ENCODE measurements at places on chromosomes 4 and X.
A peak's percentile ranks its signal among the peaks of the same experiment; 100 is the strongest.

DNA sequence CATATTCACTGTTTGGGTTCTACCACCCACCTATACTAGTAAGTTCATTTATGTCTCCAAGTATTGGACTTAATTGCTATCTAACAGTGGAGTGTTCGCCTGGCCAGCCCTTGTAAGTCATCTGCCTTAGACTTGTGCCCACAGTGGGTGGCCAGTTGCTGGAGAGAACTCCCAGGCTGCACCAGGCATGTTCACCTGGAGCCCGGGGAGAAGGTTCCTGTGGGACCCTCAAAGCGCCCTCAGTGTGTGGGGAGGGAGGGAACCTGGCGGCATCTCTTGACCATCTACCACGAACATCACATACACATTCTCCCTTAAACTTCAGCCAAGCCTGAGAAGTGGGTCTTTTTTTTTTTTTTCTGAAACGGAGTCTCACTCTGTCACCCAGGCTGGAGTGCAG is 138.1 kb downstream of the CPZ start:
- DNase-seq = no peak

- DNase-seq = peak; percentile 40
These were observed 436.2 kb downstream of the FAT4 start for GRCh38 chr4:125750828-125751466.

DNA sequence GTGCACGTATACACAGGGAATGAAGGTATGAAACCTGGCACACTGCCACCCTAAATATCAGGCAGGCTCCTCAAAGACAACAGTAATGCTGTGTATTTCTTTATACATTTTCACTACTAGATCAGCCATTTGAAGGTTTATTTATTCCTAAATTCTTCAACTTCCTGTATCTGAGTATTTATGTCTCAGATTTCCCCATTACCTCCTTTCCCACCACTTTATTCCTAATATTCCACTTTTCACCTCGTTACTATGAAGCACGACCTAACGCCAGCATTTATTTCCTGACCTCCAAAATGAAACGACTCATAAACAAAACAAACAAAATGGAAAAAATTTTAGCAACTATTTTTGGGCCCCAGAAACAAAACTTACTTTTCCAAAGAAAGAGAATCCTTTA is 69.6 kb downstream of the MAML3 start:
- no peak for DNase-seq

DNA sequence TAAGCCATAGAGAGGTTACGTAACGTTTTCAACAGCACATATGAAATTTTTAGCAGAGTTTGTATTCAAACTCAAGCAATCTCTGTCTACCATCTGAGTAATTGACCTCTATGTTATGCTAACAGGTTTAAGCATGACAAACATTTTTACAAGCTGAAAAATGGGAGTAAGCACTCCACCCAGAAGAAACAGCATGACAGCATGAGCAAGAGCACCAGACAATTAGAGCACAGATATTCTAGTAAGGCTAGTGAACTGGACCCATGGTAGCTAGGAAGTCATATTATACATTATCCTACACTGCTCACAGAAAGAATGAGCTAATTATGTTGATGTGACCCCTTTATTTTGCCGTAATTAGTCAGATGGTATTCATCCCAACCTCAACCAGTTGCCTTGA is 200.5 kb downstream of the PABPC4L start:
- no peak for DNase-seq

DNA sequence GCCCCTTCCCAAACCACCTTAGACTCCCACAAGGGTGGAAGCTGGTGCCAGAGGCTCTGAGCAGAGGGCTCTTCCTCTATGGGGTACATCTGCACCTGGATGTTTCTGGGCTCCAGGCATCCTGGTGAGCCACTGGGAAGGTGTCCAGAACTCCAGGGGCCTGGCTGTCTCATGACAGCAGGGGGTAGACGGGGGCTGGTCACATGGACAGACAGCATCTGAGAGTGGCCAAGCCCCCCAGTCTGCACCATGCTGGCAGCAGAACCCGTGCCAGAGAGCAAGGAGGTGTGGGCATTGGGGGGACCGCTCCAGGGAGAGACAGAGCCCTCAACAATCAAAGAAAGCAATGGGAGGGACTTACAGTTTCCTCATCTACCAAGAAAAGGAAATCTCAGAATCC is 39.5 kb downstream of the ZFYVE28 start:
- DNase-seq = no peak

- DNase-seq = peak; percentile 90
These were observed 57.1 kb upstream of the EFHC2 start for GRCh38 chrX:44400588-44400987.

DNA sequence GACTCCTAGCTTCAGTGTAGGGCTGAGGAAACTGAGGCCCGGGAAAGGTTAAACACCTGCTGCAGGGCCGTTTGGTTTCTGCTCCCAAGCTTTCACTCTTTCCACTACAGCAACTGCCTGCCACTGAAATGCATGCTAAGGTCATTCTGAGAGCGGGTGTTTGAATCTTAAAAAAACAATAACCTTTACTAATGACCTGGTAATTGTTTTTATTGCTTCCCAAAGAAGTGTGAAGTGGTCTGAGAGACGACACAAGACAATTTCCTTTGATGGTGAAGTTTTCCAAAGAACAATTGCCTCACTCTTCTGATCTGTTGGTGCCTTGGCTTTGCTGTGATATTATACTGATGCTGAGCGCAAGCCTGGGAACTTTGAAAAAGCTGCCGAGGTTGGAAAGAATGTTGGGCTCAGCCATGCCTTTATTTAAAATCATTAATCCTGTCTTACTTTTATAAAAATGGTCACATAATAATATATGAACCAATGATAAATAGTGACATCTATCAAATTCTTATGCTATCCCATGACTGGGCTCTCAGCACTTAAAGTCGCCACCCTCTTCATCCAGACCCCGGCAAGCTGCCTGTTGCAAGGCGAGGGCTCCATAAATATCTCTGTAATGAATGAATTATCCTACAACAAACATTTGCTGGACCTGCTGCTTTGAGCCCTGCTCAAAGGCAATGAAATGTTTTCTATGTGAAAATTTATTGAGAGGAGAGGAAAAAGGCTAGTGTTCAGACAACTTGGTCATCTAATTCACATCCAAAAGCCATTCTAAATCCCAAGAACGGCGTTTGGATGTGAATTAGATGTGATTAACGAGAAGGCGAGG is 67.8 kb upstream of the SOD3 start:
- no peak for DNase-seq

GRCh38 chr4:185119927-185120630 is 23.0 kb upstream of the SLC25A4 start:
- DNase-seq = no peak

GRCh38 chrX:16213961-16214360 is 46.7 kb downstream of the MAGEB17 start:
- no peak for DNase-seq

DNA sequence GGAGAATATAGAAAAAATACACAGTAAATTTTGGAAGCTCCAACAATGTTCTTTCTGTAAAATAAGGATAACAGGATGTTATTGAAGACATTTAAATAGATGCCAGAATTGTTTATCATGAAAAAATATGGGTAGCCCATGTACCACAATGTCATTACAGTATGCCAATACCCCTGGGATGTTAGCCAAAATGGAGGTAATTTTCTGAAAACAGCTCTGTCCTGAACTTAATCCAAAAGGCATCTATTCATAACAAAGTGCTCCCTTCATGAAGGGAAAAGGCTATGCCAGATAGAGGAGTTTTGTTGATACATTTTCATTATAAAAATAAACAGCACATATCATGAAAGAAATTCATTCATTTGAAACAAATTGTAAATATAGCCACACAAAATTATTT is 1902.6 kb upstream of the AGA start:
- no peak for DNase-seq

DNA sequence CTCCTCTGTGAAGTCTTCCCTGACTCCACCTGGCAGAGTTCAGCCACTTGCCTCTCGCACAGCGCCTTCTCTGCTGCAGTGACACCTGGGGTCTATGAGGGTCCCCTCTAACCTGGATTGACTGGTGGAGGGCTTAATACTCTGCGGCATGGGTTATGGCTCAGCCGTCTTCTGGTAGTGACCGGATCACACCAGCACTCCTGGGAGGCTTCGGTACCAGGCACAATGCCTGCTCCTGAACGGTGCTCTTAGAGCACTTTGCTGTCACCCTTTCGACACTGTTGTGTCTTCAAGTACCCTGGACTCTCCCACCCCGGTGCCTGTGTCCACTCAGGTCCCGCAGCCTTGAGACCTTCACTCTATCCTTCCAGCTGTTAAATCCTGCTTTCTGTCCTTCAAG is 50.0 kb downstream of the C4orf50 start:
- DNase-seq = no peak

DNA sequence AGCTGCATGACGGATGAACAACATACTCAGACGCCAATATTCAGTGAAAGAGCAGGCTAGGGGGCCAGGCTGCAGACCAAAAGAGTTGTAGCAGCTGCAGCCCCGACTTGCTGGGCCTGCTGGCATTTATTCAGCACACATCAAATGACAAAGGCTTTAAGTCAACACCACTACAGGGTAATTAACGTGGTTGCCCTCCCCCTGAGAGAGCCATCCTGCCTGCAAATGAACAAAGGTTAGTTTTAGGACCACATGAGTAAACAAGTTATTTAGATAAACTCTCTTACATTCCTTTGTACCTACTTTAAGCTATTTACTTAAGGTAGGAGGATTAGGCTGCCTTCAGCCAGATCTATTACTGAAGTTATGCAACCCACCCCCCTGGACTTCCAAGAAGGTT is 1329.1 kb downstream of the PCDH18 start:
- DNase-seq = no peak

DNA sequence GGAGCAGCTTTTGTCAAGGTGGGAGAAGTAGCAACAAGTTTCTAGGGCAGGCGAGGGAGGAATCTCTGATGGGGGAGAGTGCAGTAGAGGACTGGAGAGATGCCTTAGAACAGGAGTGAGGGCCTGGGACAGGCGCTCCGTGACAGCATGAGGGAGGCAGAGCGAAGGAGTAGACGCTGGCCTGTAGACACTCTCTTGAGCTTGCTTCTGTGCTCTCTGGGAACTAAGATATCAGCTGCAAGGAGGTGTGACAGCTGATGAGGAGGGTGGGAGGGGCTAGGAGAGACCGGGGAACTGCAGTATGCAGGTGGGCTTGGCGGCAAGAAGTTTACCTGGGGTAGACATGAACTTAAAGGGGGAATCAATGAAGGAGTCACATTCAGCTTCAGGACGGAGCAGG is 35.7 kb downstream of the MECP2 start:
- no peak for DNase-seq

- no peak for DNase-seq
These were observed 307.5 kb upstream of the ANXA10 start for GRCh38 chr4:167784826-167785225.

GRCh38 chrX:72306851-72307645 is 1.3 kb upstream of the CITED1 start:
- DNase-seq = peak; percentile 71

- no peak for DNase-seq
These were observed 333.1 kb upstream of the KLF3 start for GRCh38 chr4:38330936-38331335.

DNA sequence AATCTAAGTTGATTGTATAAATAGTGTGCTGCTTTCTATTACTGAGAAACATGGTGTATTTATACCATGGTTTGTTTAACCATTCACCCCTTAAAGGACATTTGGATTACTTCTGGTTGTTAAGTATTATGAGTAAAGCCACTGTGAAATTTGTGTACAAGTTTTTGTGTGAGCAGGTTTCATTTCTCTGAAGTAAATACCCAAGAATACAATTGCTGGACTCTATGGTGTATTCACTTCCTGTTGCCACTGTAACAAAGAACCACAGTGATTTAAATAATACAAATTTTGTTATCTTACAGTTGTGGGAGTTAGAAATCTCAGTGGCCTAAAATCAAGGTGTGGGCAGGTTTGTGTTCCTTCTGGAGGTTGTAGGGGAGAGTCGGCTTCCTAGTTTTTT is 869.6 kb downstream of the CCSER1 start:
- no peak for DNase-seq

DNA sequence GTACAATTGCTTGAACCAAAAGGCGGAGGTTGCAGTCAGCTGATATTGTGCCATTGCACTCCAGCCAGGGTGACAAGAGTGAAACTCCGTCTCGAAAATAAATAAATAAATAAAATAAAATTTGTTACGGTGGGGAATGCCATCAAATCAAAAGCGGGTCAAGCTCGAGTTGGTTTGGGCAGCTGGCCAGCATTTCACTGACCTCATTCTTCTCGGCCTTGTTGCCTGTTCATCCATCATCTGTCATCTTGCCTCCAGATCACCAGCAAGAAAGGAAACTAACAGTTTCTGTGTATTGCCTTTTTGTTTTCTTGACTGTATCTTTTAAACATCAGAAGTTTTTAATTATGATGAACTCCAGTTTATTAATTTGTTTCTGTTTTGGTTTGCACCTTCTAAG is 31.5 kb upstream of the KLHL2 start:
- no peak for DNase-seq

- DNase-seq = peak; percentile 5
These were observed 28.0 kb downstream of the MFSD8 start for GRCh38 chr4:127936974-127937373.

DNA sequence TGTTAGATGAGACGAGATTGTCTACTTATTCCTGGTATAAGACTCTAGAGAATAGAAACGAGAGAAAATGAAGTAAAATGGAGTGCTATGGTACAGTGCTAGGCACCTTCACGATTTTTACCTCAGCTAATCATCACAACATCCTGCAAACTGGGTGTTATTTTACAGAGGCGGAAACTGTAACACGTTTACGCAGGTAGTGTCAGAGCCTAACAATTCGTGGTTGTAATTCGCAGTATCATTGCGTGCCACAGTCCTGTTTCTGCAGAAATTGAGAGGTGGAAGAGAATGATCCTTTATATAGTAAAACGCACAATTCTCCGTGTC is 383 bp upstream of the TBC1D19 start:
- DNase-seq = no peak

DNA sequence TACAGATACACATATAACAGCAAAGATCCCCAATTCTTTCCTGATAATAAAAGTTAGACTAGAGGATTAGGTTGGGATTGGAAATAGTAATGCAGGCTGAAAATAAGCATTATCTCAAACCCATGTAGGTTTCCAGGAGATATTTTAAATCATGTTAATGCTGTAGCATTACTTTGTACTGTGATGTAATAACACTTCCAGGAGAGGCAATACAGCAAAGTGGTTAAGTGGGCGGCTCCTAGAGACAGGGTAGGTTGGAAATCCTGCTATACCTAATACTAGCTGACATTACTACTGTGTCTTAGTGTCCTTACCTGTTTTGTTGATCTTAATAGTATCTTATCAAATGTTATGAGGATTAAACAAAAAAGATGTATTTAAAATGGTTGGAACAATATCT is 9.6 kb downstream of the PAICS start:
- no peak for DNase-seq

GRCh38 chr4:7244751-7245320 is 52.5 kb downstream of the SORCS2 start:
- no peak for DNase-seq

- DNase-seq = no peak
These were observed 988.4 kb upstream of the TENM3 start for GRCh38 chr4:181254771-181255170.

DNA sequence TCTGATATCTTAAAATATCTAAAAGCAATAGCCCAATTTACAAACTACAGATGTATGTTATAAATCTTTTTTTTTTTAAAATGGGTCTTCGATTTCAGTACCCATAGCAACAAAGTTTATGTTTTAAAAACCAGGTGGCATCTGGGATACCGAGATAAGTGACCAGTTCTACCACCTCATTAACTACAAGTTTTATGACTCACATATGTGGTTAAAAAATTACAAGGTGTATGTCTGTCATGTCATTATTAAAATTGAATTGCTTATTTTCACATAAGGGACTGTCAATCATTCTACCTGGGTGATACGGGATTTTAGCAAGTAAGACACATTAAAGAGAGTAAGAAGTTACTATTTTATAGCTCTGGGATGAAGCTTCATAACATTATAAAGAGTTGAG is 192.0 kb upstream of the ETNPPL start:
- DNase-seq = no peak

All from MCF 10A (cell line).